ENCODE measurements at places on chromosomes 4 and X.

DNA sequence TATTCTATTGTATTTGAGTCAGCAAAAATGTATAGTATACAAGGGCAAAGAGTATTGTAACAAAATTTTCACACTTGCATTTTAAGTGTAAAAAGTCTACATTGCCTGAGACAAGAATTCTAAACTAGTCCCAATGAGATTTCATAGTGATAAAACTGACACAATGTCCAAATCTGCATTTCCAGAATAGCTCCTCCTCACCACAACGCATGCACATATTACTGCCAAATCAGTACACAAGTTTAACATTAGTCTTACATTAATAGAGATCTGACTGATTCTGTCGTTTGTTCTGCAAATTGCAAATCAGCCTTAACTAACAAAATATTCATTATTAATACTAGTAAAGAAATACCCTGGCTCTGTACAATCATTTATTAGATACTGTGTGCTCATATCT lies 222.2 kb upstream of the NEIL3 start:
- no peak for DNase-seq

DNA sequence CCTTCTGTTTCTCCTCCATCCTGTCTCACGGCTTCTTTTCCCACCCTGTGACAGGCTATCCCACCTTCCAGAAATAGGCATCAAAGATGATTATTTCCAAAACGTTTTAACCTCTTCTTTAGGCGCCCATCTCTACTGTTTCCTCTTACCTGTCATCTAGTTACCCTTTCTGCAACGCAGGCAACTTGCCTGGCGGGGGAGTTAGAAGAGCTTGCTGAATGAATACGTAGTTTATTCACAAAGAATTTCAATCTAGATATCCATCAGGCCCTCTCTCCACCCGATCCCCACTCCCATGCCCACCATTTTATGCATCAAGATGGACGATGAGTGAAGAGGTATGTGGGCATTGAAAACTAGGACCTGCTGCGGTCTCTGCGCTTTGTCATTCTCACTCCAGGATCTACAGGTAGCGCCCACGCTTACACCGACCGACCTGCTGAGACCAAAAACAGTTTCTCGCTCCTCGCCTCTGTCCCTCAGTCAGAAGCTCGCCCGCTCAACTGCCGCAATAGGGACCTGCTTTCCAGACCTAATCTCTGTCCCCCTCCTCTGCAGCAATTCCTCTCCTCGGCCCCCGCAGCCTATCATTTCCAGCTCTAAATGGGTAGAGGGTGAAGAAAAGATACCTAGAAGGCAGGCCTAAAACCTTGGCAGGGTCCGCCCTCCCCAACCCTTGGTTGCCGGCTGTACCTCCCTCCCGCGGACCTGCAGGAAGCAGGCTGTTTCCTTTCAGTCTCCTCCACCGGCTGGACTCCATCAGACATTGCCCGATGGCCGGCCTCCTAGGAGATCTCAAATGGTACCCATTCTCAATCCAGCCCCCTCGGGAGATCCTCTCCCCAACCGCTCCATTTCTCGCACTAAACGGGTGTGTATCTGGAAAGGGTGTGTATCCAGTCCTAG lies 624 bp downstream of the BEX5 start:
- DNase-seq, result no peak

DNA sequence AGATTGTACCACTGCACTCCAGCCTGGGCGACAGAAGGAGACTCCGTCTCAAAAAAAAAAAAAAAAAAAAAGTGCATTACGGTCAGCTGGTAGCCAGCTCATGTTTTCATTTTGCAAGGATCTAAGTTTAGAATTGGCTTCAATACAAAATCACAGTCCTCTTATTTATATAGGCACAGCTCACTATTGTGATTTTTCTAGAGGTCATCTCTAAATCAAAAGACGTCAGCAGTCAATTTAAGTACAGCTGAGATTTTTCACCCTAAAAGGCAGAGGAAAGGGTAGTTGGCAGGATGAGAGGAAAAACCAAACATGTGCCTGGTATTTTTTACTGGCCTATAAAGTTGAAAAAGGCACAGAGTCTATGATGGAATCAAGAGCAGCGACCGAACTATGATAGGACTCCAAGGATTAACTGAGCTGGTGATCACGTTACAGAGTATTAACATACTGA lies 30.8 kb downstream of the ASB5 start:
- DNase-seq, result no peak

DNA sequence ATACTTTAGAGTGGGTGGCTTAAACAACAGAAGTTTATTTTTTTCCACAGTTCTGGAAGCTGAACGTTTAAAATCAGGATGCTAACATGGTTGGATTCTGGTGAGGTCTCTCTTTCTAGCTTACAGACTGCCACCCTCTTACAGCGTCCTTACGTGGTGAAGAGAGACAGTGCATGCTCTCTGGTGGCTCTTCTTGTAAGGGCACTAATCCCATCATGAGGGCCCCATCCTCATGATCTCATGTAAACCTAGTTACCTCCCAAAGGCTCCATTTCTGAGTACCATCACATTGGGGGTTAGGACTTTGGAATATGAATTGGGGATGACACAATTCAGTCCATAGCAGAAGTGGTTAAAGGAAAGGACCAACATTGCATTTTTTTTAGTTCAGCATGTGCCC lies 132.8 kb downstream of the BMPR1B start:
- no peak for DNase-seq

- no peak for DNase-seq
These were observed 14.0 kb upstream of the UBA6 start for GRCh38 chr4:67714955-67715354.

DNA sequence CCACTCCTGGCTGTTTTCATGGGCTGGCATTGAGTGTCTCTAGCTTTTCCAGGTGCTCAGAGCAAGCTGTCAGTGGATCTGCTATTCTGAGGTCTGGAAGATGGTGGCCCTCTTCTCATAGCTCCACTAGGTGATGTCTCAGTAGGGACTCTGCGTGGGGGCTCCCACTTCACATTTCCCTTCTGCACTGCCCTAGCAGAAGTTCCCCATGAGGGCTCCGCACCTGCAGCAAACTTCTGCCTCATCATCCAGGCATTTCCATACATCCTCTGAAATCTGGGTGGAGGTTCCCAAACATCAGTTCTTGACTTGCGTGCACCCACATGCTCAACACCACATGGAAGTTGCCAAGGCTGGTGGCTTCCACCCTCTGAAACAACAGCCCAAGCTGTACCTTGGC lies 13.8 kb downstream of the GLRA3 start:
- no peak for DNase-seq

GRCh38 chr4:40812386-40812785 lies 62.6 kb downstream of the NSUN7 start:
- no peak for DNase-seq

DNA sequence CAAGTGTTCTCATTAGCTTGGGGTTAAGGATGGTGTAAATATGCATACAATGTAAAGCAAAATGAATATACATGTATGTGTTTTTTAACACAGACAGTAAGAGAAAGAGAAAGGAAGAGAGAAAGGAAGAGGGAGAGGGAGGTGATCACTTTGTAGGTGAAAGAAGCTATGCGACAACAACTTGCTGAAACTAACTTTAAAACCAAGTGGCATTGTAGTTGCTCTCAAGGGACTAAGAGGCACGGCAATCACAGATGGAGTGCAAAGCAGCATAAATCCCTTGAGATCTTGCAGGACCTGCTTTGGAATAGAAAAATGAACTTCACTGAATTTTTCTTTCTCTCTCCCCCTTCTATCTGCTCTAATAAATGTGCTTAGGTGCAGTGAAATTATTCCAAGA lies 1665.0 kb upstream of the TENM3 start:
- no peak for DNase-seq

DNA sequence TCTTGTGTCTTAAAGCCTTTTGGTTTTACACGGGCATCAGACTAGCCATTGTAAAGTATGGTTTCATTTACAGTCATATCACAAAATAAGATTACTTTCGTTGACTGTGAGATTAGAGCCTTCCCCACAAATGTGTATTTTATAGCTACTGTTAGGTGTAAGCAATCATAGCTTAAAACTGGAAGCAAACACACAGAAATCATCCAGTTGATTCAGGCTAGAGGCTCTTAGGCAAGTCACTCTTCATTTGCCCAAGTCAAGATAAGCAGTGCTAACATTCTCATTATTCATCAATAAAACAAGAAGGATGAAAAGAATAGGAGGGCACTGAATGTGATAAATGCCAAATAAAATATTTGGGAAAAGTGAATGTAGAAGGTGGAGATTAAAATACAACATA lies 448.7 kb upstream of the FAM241A start:
- no peak for DNase-seq

GRCh38 chr4:147723326-147723725 lies 8.6 kb upstream of the ARHGAP10 start:
- no peak for DNase-seq

GRCh38 chrX:39576041-39576872 lies 521.5 kb downstream of the BCOR start:
- DNase-seq, result no peak

GRCh38 chr4:63460075-63460474 lies 949.2 kb downstream of the TECRL start:
- no peak for DNase-seq

Measured in stimulated activated CD8-positive, alpha-beta memory T cell treated with anti-CD3 and anti-CD28 coated beads, Interleukin-4, amount 100 ng/mL, for 1 hour (primary cell).